ENCODE measurements at places on chromosomes 1 and 21.

DNA sequence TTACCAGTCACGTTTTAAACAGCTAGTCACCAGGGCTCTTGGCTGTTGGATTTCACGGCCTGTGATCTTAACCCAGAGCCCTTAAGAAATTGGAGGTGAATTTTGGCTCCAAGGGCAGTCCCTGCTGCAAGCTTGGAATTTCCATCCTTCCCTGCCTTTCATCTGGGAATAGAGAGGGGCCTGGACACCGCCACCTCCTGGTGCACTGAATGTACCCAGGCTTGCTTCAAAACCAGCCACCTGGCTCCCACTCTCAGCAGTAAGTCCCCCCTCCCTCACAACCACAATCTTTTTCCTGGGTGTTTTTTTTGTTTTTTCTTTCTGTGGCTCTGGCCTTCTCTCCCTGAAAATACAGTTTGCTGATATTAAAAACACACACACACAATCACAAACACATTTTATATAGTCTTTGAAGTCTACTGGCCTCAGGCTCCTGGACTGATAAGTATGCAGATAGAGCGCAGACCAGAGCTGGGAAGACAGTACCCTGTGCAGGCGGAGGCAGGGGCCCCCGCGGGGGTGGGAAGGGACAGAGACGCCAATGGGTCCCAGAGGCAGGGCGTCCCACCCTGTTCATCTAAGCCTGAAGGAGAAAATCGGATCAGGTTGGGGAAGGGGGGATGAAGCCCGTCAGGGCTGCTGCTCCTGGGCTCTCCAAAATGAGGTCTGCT is 65.8 kb upstream of the IGSF21 start:
- DNase-seq: no peak

GRCh38 chr1:201625851-201626251 is 86.9 kb downstream of the NAV1 start:
- no peak for DNase-seq

- DNase-seq: no peak
Measured at GRCh38 chr1:212035835-212036605, 472 bp downstream of the DTL start.

DNA sequence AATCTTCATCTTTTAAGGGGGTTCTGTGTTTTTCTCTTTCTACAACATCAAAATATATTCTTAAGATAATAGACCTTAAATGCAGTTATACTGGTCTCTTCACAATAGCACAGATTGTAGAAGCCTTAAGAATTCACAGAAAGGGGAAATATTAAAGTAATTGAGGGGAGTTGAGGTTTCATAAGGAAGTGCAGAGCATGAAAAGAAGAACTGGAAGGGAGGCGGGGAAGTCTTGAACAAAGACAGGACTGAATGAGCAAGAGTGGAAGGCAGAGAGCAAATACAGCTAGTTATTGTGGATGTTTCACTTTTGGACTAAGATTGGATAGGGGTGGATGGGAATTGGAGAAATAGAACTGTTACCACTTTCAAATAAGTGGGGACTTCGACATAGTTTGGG is 67.7 kb downstream of the PTGER3 start:
- no peak for DNase-seq

DNA sequence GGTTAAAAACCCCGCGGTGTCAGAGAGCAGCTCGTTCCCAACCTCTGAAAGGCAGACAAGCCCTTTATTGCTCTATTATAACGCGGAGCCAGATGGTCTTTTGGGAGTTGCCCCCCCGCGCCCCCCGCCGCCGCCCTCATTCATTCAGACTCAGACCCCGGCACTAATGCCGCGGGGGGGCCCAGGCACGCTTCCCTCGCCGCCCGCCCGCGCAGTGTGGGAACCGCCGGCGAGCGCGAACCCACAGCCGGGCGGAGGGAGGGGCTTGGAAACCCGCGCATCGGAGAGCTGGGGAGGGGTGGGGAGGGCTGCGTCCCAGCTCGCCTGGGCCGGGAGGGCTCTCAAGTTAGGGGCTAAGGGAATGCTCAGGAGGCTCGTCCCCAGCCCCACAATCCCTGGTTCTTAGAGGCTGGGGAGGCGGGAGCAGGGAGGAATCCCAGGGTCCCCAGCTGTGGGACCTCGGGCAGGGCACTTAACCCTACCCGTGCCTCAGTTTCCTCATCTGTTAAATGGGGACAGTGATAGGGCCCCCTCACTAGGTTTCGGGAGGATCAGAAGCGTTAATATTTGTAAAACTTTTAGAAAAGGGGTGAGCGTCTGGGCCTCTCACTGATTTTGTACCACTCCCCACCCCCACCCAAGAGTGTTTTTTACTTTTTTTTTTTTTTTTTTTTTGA is 10.9 kb upstream of the HES5 start:
- DNase-seq: peak; percentile 58

- no peak for DNase-seq
Measured at GRCh38 chr1:115643225-115643624, 1.5 kb downstream of the VANGL1 start.

DNA sequence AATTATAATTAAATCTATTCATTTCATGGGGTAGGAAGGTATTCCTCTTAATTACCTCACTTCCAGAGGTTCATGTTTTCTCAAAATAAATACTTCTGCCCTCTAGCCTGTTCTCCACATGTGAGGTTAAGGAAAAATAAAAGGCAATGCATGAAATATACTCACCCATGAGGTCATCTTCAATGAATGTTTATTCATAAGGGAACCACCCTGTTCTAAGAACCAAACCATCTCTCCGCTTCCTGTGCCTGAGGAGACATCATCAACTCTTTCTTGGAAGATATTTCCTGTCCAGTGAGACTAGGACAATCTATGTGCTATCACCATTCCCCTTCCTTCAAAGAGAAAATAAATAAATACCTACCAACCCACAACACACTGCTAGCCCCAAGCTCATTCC is 513.7 kb upstream of the PLXNA2 start:
- no peak for DNase-seq

DNA sequence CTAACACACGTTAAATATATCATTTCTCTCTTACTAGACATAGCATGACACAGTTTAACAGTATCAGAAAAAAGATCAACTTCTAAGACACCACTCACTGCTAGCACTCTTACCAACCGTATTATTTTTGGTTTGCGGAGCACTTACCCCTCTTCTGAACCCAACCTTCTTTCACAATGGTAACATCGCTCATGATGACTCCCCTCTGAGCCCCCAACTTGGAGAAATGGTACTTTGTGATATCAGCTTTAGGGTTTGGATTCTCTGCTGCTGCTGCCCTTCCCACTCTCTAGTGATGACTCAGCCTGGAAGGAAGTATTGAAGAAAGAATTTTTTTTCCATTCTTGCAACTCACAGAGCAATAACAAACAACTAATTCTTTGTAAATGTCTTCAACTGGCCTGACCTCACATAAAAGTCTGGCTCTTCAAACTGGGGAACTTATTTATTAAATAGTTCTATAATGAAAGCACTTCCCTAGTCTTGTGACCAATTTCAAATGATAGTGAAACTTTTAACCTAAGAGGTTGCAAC is 7.0 kb downstream of the AKT3 start:
- DNase-seq: no peak

DNA sequence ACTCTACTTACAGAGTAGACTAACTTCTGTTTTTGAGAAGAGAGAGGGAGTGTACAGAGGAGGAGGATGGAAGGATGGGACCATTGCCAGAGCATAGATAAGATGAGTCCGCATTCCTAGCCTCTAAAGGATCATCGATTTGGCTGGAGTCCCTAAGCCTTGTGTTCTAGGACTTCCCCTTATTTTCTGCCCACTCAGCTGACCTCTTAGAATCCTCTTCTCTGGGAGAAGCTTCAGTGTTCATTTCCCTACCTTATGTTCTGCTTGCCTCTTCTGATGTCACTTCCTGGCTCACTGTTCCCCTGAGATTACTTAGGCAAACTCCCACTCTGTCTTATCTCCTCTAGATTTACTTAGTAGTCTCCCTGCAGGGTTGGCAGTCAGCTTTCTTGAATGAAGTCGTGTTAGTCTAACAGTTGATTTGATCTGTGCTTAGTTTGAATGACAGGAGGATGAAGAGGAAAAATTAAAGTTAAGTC is 156.7 kb downstream of the SYT2 start:
- DNase-seq: no peak

- DNase-seq: no peak
Measured at GRCh38 chr21:10521091-10521598, at the start of gene TPTE. Gene TPTE (plus strand): TSS chr21:10521583. CDS start chr21:10538724, 17,141 bp downstream.

GRCh38 chr1:19622204-19622603 is 21.9 kb upstream of the NBL1 start:
- no peak for DNase-seq
